Esophagus muscularis mucosa (tissue), 4 donors: ENCODE measurements at places on chromosomes 11 and 22. TPM values are rescaled to one million over a fixed set of nuclear protein-coding genes. Genes with fewer than 3 reads are reported as not detected.

DNA sequence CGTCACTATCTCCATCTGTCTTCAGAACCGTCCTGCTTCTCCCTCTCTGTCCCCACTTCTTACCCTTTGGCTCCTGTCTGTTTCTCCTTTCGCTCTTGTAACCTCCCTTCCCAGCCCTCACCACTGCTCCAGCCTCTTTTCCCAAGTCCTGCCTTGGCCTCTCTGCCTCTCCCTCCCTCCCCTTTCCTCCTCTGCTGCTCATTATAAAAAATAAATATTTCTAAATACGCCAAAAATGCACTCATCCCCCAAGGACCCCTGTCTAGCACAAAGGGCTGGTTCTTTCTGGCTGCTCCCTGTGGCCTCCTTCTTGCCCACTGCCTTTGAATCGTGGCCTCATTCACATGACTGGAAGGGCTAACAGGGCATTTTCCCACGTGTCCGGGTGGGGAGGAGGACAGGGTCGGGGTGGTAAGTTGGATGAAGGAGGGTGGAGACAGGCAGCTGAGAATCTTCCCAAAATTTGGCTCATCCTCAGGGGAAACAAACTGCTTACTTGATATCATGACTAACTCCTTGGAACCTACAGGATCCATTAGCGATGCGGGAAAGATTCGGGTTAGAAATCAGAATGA is 26.4 kb upstream of the OAF start:
- H3K4me1 ChIP-seq = peaks cover 75% of the 10 kb centered on the region
- H3K27ac ChIP-seq = peak overlapping the region; percentile 76
- no peaks in the 10 kb centered on the region for H3K27me3 ChIP-seq
- no peaks in the 10 kb centered on the region for H3K36me3 ChIP-seq

- H3K4me3 ChIP-seq = no peak overlapping the region
- no peaks in the 10 kb centered on the region for H3K4me1 ChIP-seq
- no peaks in the 10 kb centered on the region for H3K36me3 ChIP-seq
Observed at GRCh38 chr22:48331691-48332220, 1495.9 kb downstream of the BRD1 start.

- no peaks in the 10 kb centered on the region for H3K36me3 ChIP-seq
- peak overlapping the region; percentile 59 for H3K4me3 ChIP-seq
- H3K27me3 ChIP-seq = no peaks in the 10 kb centered on the region
- H3K4me1 ChIP-seq = peaks cover 17% of the 10 kb centered on the region
Observed at GRCh38 chr11:1336836-1337646, 27.6 kb upstream of the TOLLIP start.

DNA sequence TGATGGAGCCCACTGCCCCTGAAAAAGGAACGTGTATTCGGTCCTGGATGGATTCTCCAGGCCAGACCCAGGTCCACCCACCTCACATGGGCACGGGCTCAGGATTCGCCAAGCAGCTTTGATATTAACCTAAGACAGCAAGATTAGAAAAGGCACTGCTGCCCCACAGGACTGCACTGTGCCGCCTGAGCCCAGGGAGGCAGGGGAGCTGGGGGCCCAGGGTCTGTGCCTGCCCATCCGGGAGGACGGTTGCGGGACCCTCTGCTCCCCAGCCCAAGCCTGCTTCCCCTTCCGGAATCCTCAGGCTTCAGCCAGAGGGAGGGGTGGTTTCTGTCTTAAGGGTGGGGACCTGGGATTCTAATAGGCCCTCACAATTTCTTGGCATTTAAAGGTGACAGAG is 13.5 kb upstream of the VSIG10L2 start:
- H3K27ac ChIP-seq = no peak overlapping the region
- H3K36me3 ChIP-seq = no peaks in the 10 kb centered on the region
- no peak for DNase-seq

The LRRC32 gene
- 44.3 TPM for total RNA-seq

- H3K4me3 ChIP-seq = no peak overlapping the region
- no peak overlapping the region for H3K27ac ChIP-seq
- H3K36me3 ChIP-seq = peaks cover 28% of the 10 kb centered on the region
Observed at GRCh38 chr11:65432686-65433582, 10.3 kb downstream of the NEAT1 start.

- DNase-seq = no peak
- H3K36me3 ChIP-seq = no peaks in the 10 kb centered on the region
- H3K27ac ChIP-seq = no peak overlapping the region
- H3K4me3 ChIP-seq = no peak overlapping the region
- H3K4me1 ChIP-seq = peaks cover 33% of the 10 kb centered on the region
Observed at GRCh38 chr11:95682552-95682951, 107.0 kb downstream of the FAM76B start.

DNA sequence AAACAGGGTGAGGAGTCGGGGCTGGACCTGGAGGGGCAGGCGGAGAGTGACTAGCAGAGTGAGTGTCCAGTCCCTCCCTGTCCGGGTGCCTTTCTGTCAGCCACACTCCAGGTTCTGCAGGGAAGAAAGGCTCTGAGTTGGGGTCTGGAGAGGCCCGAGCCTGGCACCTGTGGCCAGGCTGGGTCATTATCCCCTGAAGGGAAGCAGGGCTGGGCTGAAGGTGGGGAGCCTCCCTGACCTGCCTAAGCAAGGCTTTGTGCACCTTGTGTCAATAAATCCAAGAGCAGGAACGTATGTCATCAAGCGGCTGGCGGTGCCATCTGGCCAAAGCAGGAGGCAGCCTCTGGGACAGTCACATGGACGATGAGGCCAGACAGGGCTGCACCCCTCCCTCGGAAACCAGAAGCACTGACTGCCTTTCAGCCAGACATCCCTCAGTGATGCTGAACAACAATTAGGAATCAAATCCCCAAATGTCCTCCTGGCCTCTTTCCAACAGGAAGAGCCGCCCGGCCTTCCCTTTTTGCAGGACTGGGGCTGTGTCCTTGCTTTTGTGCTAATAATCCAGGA is 73.9 kb upstream of the FGF3 start:
- DNase-seq = no peak
- H3K4me1 ChIP-seq = peaks cover 15% of the 10 kb centered on the region
- no peaks in the 10 kb centered on the region for H3K27me3 ChIP-seq
- no peak overlapping the region for H3K4me3 ChIP-seq
- no peak overlapping the region for H3K27ac ChIP-seq

The SSTR3 gene
- not detected for total RNA-seq

GRCh38 chr11:101477926-101478325 is 105.9 kb downstream of the TRPC6 start:
- no peak overlapping the region for H3K4me3 ChIP-seq
- H3K27ac ChIP-seq = no peak overlapping the region
- H3K27me3 ChIP-seq = no peaks in the 10 kb centered on the region
- H3K36me3 ChIP-seq = no peaks in the 10 kb centered on the region
- no peak for DNase-seq

GRCh38 chr22:20198557-20199319 is 47.9 kb upstream of the CCDC188 start:
- H3K4me1 ChIP-seq = peaks cover 14% of the 10 kb centered on the region
- no peak overlapping the region for H3K27ac ChIP-seq
- no peak overlapping the region for H3K4me3 ChIP-seq
- no peak for DNase-seq
- H3K36me3 ChIP-seq = no peaks in the 10 kb centered on the region
- no peaks in the 10 kb centered on the region for H3K27me3 ChIP-seq

DNA sequence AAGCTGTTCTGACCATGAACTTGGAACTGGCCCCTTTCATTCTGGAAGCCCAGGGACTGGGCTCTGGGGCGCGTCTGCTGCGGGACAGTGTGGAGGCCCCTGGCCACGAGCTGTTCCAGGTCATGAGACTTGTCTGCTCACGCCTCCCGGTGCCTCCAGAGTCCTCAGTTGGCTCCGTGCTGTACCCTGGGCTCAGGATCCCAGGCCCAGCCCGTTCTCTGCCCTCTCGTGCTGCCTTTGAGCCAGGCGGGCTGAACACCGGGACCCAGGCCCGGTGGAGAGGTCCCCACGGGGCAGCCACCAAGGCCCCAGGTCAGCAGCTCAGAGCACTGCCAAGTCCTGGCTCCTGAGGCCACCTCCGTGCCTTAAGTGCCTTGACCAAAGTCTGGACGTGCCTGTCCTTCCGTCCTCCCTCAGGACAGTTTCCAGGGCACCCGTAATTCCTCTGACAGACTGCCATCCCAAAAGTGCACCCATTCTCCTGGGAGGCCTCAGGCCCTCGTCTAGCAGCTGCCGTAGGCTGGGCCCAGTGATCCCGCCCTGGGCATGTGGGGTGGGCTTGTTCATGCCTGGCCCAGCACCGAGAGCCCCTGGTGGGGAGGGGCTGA is 36.3 kb upstream of the PPARA start:
- no peaks in the 10 kb centered on the region for H3K27me3 ChIP-seq
- no peak for DNase-seq
- peak overlapping the region; percentile 82 for H3K27ac ChIP-seq
- peaks cover 83% of the 10 kb centered on the region for H3K4me1 ChIP-seq

DNA sequence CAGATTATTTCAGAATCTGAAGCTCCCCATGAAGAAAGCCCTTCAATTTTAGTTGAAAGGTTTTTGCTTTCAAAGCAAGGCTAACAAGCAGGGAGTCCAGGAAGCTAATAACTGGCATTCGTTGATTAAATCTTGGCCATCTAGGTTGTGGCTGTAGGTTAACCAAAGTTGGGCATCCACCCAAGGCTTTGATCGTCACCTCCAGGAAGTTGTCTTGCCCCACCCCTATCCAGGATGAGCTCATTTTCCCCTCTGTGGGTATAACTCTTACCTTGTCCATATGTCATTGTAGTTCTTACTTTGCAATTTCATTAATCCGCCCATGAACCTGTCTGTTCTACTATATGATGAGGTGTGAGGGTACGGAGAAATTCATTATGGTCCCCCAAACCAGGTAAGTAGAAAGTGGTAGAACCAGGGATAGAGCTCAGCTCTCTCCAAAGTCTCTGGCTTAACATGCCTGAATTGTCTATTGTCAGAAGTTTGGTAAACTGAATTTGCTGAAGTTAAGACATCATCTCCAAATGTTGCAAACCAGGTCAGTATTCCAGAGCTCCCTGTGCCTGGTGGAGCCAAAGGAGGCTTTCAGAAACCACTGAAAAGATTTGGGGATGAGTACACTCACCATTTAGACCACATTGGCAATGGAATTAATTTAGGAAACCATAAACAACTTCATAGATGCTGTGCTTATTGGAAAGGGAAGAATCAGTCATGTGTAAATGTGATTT is 97.1 kb downstream of the CD44 start:
- peaks cover 2% of the 10 kb centered on the region for H3K36me3 ChIP-seq
- DNase-seq = no peak
- no peak overlapping the region for H3K27ac ChIP-seq
- H3K27me3 ChIP-seq = no peaks in the 10 kb centered on the region
- H3K4me1 ChIP-seq = peaks cover 46% of the 10 kb centered on the region
- no peak overlapping the region for H3K4me3 ChIP-seq

- H3K4me3 ChIP-seq = no peak overlapping the region
- no peak overlapping the region for H3K27ac ChIP-seq
- peaks cover 10% of the 10 kb centered on the region for H3K27me3 ChIP-seq
- H3K4me1 ChIP-seq = no peaks in the 10 kb centered on the region
Observed at GRCh38 chr22:29443861-29444792, 5.7 kb downstream of the RFPL1 start.

The ZNF280B gene
- 0.42 TPM for total RNA-seq

GRCh38 chr22:49307870-49308269 is 519.8 kb downstream of the BRD1 start:
- no peak overlapping the region for H3K27ac ChIP-seq
- no peak for DNase-seq
- peaks cover 5% of the 10 kb centered on the region for H3K4me1 ChIP-seq
- no peak overlapping the region for H3K4me3 ChIP-seq
- peaks cover 67% of the 10 kb centered on the region for H3K27me3 ChIP-seq
- H3K36me3 ChIP-seq = no peaks in the 10 kb centered on the region

DNA sequence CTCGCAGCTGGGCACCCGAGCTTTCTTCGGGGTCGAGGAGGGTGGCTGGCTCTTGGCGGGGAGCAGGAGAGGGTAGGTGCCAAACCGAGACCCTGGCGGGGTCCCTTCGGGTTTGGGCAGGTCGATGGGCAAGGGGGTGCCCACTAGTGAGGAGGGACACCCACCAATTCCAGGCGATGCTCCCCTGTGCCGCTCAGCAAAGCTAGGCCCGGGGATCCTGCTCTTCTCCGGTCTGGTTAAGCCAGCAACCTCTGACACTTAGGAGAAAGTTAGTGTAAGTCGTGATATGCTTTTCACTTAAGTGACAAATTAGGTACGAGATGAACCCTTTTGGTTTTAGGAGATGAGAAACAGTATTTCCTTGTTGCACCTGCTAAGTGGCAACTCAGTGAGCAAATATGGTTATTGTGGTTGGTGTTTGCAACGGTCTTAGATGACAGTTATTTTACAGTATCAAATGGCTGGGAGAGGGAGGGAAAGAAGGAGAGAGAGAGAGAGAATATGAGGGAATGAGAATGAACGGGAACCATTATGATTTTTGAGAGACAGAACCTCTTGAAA is 565 bp downstream of the NUCB2 start:
- no peak for DNase-seq
- no peaks in the 10 kb centered on the region for H3K36me3 ChIP-seq
- no peaks in the 10 kb centered on the region for H3K27me3 ChIP-seq
- H3K4me3 ChIP-seq = peak overlapping the region; percentile 77
- H3K27ac ChIP-seq = peak overlapping the region; percentile 95
- peaks cover 14% of the 10 kb centered on the region for H3K4me1 ChIP-seq

The TESMIN gene
- total RNA-seq = 2.1 TPM

DNA sequence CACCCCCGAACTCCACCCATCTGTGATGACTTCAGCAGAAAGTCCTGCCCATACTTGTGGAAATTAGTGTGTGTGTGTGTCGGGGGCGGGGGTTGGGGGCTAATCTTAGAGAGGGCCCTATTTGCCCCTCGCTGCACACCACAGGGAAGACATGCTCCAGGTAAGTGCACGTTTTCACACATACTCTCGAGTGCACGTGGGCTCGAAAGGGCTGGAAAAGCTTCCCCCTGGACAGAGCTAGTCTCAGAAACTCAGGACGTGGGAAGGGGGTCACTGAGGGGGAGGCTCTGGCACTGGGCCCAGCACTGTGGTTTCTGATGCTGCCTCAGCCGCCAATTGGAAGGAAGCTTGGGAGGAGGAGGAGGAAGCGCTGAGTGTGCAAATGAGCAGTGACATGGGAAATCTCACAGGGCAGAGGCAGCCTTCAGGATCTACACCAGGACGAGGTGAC is 40.7 kb upstream of the CD82 start:
- peaks cover 4% of the 10 kb centered on the region for H3K27me3 ChIP-seq
- H3K36me3 ChIP-seq = no peaks in the 10 kb centered on the region
- peaks cover 13% of the 10 kb centered on the region for H3K4me1 ChIP-seq

DNA sequence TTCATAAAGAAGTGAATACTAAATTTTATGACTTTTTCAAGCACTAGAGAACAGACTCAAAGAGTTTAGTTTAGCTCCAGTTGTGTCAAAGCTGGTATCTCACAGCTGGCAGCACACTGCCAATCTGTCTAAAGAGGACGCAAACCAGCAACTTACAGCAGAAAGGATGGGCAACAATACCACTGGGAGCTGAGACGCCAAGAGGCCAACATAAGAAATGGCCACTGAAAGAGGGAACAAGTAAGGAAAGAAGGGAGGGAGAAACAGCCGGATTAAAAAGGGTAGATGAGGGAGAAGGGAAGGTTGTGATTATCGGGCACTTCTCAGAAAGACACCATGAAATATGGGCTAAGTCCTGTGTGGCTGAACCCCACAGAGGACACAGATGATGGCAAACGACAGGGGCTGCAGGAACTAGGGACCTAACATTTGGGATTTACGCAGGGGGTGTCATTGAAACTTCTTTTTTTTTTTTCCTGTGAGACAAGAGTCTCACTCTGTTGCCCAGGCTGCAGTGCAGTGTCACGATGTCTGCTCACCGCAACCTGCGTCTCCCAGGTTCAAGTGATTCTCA is 41.7 kb downstream of the SERPIND1 start:
- no peak overlapping the region for H3K4me3 ChIP-seq
- no peak for DNase-seq
- H3K36me3 ChIP-seq = peaks cover 98% of the 10 kb centered on the region
- H3K4me1 ChIP-seq = no peaks in the 10 kb centered on the region
- no peaks in the 10 kb centered on the region for H3K27me3 ChIP-seq

The GGTLC3 gene
- not detected for total RNA-seq

- H3K4me1 ChIP-seq = no peaks in the 10 kb centered on the region
- no peaks in the 10 kb centered on the region for H3K36me3 ChIP-seq
- peaks cover 40% of the 10 kb centered on the region for H3K27me3 ChIP-seq
- DNase-seq = no peak
- H3K27ac ChIP-seq = no peak overlapping the region
- H3K4me3 ChIP-seq = no peak overlapping the region
Observed at GRCh38 chr11:32448232-32448631, 12.9 kb upstream of the WT1 start.
